ENCODE measurements at places on chromosomes 1 and 21.
A peak's percentile ranks its signal among the peaks of the same experiment; 100 is the strongest.

- peak; percentile 27 for ATAC-seq
These were observed 996 bp upstream of the SH3BGRL3 start for GRCh38 chr1:26278724-26279455.

DNA sequence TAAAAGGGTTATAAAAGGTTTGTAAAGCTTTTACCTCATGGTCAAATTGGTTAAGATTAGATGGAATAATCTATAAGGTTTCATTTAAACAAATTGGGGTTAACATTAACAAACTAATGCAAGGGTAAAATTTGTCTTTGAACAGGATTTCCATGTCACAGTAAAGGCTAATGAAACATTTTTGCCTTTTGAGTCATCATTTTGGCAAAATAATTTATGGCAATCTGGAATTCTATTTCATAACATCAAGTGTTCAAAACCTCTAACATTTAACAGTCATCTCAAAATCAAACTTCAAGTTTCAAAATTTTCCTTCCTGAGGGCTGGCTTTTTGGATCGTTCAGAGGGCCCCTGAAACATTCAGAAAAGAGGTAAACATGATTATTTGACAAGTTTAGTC lies 6.6 kb upstream of the CD46 start:
- ATAC-seq, result no peak

DNA sequence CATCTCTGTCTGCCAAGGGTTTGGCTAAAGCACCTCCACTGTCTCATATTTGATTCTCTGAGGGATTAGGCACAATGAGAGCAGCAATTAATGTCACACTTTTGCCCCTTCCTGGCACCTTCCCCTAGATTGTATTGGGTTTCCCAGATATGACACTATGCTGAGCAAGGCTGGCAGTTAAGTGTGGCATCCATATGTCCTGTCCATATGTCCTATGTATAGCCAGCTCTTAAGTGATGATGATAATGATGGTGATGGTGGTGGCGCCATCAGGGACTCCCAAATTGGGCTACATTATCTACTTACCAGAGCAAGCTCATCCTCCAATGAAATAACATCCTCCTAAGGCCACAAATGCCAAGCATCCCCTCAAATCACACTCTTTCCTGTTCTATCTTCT lies 13.5 kb upstream of the LORICRIN start:
- no peak for ATAC-seq

- ATAC-seq, result no peak
These were observed 6.8 kb upstream of the INAVA start for GRCh38 chr1:200887772-200888348.

DNA sequence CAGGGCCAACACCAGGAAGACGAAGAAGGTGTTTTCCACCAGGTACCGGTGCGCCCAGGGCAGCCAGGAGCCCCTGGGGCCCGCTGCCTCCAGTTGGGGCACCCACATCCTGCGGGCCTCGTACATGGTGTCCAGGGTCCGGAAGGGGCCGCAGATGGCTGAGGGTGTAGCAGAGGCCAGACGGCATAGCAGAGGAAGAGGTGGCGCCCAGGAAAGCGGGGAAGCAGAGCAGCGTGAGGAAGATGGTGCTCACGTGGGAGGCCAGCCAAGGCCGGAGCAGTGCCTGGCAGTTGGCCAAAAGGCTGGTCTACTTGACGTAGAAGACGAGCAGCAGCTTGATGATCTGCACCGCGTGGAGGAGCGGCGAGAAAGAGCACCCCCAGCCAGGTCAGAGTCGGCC lies 40.4 kb downstream of the ZNF691 start:
- no peak for ATAC-seq

GRCh38 chr1:232047473-232047872 lies 420.9 kb downstream of the DISC1 start:
- ATAC-seq, result no peak

DNA sequence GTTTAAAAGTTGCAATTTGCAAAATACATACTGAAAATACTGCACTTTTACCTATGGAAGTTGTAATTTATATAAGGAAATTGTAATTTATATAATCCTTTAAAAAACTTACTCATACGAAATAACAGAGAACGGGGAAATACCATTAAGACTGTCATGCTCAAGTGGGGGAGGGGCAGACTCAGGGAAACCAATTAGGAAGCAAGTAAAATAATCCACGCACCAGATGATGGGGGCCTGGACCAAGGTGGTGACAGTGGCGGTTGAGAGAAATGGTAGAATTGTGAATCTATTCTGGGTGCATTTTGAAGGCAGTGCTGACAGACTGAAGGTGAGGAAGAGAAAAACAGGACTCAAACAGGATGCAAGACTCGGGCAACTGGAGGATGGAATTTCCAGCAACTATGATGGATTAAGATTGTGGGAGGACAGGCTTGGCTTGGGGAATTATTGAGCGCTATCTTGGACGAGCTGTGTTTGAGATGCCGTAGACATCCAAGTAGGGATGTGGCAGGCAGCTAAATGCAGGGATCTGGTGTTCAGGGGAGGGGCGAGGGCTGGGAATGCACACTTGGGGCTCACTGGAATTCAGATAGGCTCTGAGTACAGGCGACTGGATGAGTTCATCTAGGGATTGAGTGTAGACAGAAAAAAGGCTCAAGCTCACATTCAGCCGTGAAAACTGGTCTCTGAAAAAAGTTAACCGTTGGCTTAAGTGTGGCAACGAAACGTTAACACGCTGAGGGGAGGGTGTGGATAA lies 977 bp downstream of the LCA5L start:
- no peak for ATAC-seq

Measured in esophagus mucosa (tissue), 1 donor.